ENCODE measurements at places on chromosomes 5 and 9.

- DNase-seq = no peak
Observed at GRCh38 chr5:95076395-95077185, 208.3 kb downstream of the MCTP1 start.

GRCh38 chr5:171311322-171312077 is 2.5 kb downstream of the TLX3 start:
- no peak for DNase-seq

DNA sequence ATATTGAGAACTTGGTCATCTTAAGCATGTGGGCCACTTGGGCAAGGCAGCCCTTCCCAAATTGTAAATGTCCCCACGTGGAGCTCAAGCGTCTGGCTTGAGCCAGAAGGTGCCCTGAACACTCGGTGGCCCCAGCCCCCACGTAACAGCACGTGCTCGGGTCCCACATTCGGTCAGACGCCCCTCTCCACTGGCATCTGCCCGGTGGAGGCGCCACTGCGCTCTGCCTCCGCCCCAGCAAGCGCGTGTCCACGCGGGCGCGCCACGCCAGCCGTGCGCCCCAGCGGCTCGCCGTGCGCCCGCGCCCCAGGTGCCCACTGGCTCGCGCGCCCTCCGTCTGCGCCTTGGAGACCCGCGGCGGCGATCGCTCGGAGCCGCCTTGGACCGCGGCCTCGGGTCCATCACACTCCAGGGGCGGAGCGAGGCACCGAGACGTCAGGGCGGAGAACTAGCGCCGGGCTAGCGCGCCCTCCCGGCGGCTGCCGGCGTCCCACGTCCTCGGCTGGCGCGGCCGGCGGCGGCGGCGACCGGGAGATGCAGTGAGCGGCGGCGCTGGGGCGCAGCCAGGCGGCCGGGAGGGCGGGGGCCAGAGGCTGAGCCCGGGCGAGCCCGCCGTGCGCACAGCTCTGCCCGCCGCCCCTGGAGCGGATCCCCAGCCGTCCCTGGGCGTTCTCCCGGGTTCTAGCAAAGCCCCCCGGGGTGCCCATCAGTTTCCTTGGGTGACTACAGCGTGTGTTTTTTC is at the start of gene PALM2AKAP2:
PALM2AKAP2 (plus strand) TSS at position 488 of the 742 bp plus-strand sequence. CDS start 291 bp downstream, outside the sequence.
- no peak for DNase-seq

DNA sequence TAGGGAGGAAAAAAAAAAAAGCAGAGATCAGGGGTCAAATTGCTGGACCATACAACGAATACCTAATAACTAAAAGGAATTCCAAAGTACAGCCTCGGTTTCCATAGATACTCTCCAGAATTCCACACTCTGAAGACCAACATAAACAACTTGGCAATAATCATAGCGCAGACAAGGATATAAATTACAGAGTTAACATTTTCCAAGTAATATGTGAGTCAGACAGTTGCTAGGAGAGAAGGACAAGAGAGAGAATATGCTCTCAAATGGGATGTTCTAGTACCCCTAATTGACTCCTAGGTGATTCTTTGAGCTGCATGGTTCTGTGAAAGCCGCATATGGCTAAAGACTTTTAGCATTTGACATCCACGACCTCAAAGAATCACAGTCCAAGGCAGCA is 165.2 kb downstream of the FRMD3 start:
- no peak for DNase-seq

DNA sequence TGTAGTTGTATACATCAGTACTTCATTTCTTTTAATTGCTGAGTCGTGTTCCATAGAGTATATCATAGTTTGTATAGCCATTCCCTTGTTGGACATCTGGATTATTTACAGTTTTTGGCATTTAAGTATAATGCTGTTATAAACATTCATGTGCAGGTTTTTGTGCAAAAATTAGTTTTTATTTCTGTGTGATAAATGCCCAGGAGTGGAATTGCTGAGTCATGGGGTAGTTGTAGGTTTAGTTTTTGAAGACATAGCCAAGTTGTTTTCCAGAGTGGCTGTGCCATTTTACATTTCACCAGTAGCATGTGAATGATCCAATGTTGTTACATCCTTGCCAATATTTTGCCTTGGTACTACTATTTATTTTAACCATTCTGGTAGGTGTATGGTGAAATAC is 12.5 kb downstream of the ZNF354B start:
- no peak for DNase-seq

DNA sequence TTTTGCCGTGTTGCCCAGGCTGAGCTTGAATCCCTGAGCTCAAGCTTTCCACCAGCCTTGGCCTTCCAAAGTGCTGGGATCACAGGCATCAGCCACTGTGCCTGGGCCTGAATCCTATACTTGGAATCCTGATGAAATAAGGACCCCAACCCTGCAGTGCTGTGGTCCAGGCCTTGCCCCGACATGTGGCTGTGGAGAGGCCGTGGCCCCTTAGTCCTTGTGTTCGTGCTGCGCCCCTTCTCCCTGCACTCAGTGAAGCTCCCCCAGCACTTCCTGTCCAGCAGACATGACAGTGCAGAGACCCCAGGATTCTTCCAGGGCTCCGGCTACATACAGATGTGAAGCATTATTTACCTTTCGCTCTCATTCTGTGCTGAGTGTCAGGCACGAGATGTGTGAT is 52.9 kb downstream of the EHMT1 start:
- DNase-seq = no peak

GRCh38 chr5:78537821-78538220 is 110.8 kb downstream of the LHFPL2 start:
- no peak for DNase-seq

- DNase-seq = no peak
Observed at GRCh38 chr5:16841416-16841815, 94.7 kb downstream of the MYO10 start.

- DNase-seq = no peak
Observed at GRCh38 chr5:100760688-100761087, 142.4 kb downstream of the ST8SIA4 start.

DNA sequence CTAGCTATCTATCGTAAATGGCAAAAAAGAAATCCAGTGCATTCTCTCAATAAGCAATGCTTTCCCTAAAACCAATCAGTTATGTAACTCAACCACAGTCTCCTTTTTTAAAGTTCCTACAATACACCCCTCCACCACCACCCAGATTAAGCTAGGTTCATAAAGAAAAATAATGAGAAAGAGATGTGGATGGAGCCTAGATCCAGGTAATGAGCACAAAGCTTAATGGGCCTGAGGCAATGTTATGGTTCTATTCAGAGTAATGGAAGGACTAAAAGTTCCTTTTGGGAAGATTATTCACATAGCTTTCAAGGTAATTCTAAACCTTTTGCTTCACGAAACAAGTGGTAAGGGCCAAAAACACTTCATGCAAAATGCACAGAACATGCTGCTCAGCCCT is 113.5 kb downstream of the MPDZ start:
- DNase-seq = no peak

- DNase-seq = no peak
Observed at GRCh38 chr5:31867219-31867618, 228.3 kb downstream of the PDZD2 start.

- DNase-seq = no peak
Observed at GRCh38 chr5:96065685-96066385, 104.2 kb upstream of the ELL2 start.

DNA sequence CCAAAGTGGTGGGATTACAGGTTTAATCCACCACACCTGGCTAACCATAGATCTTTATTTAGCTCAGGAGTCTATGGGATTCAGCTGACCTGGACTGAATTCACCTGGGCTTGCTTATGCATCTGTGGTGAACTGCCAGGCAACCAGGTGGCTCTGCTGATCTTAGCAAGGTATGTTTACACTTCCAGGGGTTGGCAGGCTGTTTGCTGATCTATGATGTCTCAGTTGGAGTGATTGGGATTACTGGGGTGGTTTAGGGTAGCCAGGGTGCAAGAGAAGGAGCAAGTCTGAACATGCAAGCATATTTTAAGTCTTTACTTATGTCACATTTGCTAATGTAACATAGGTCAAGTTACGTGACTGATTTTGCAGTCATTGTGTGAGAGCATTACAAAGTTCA is 63.6 kb upstream of the JAK2 start:
- DNase-seq = no peak

GRCh38 chr9:72440992-72441847 is 76.2 kb upstream of the ZFAND5 start:
- DNase-seq = no peak

DNA sequence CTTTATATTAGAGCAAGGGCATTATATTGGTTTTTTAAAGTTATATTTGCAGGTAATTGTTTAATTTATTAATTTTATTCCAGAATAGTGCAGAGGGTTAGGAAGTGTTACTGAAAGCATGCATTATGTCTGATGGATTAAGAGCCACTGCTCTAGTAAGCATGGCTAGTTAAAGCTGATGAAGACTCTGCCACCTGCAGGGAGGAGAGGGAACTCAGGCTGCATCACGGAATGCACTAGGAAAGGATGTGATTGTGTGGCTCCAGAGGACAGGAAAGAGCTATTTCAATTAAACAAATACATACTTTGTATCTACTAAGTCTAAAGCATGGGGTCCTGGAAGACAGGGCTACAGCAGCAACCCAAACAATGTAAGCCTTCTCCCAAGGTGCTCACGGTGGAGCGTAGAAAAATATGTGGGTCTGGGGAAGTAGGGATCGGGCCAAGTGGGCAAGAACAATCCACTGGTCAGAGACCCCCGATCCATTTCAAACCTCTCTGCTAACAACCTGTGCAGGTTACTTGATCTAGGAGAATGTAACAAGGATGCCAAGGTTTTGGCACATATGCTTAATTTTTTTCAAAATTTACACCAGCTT is 15.3 kb upstream of the GRXCR2 start:
- DNase-seq = no peak

- DNase-seq = no peak
Observed at GRCh38 chr5:96088706-96089498, 127.3 kb upstream of the ELL2 start.

- DNase-seq = no peak
Observed at GRCh38 chr9:73583576-73583975, 431.9 kb downstream of the ANXA1 start.

DNA sequence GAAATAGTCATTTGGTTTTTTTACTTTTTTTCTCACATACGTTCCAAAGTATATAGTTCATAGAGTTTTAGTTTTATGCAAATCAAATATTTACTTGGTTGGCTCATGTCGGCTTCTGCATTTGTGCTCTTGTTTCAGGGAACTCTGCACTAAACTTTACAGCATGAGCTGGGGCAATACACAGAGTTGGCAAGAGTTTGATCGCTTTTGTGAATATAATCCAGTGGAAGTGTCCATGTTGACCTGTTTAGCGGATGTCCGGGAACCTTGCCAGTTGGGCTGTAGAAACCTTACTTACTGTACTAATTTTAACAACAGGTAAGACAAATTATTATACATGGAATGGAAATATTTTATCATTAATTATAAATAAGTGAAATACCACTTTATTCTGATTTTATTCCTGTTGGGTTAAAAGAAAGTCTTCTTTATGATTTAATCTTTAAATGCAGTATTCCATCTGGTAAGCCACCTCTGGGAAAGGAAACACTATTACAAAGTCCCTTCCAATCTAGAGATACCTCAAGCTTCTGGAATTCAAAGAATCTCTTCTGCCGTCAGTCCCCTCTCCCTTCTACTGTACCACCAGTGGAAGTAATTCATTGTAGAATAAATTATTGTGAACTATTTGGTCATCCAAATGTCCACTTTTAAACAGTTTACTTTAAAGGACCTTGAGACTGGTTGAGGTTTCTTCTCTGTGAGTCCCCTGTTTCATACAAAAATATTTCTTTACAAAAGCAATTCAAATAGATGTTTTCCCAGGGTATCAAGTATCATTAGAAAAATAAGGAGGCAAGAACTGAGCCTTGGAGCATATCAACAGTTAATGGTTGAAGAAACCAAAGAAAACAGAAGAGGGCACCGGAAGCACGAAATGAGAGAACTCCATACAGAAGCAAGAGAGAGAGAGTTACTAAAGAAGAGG is 45.2 kb upstream of the GLIPR2 start:
- DNase-seq = no peak

GRCh38 chr5:306011-306805 is 15.3 kb upstream of the AHRR start:
- no peak for DNase-seq

DNA sequence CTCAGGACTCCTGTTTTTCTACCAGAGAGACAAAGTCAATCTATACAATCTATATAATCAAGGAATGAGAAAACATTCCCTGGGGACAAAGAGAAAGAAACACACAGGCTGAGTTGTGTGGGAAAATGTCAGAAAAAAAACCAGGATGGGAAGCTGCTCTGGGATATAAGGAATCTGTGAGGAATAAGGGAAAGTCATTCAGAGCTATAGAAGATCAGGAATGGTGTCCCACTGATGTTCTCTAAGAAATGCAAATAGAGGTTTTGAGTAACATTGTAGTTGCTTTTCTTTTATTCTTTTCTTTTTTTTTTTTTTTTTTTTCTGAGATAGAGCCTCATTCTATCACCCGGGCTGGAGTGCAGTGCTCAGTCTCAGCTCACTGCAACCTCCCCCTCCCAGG is 605.9 kb upstream of the KLF4 start:
- DNase-seq = no peak

Measured in stimulated activated CD4-positive, alpha-beta T cell treated with anti-CD3 and anti-CD28 coated beads, TNF-alpha, amount 100 ng/mL, for 24 hours (primary cell).